ENCODE measurements at places on chromosomes 16 and 17.

DNA sequence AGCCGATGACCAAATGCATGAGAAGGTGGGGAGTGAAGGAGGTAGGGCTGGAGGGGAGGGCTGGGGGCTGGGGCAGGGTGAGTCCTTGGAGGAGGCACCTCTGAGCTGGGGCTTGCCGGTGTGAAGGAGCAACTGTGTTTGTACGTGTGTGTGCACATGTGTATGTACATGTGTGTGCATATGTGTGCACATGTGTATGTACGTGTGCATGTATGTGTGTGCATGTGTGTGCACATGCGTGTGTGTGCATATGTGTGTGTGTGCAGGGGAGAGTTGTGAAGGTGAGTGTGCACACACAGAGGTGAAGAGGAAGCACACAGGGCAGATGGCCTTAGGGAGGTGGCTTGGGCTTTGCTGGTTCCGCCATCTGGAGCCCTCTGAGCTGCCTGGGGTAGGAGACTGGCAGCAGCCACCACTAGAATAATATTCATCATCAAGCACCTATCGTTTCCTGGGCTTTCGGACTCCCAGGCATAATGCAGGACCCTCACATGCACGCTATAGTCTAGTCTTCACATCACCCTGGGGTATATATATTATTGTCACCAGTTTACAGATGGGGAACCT lies 120.9 kb upstream of the CDC42EP4 start:
- DNase-seq: no peak

DNA sequence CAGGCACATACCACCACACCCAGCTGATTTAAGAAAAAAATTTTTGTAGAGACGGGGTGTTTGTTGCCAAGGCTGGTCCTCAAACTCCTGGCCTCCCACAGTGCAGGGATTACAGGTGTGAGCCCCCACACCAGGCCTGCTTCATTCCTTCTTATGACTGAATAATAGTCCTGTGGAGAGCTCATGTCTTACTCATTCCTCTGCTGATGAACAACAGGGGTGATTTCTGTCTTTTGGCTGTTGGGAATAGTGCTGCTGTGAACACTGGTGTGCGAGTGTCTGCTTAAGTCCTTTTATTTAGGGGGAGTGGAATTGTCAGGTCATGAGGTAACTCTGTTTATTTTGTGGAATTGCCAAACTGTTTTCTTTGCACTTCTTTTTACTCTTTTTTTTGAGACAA lies 2.7 kb upstream of the CTRB1 start:
- DNase-seq: no peak

DNA sequence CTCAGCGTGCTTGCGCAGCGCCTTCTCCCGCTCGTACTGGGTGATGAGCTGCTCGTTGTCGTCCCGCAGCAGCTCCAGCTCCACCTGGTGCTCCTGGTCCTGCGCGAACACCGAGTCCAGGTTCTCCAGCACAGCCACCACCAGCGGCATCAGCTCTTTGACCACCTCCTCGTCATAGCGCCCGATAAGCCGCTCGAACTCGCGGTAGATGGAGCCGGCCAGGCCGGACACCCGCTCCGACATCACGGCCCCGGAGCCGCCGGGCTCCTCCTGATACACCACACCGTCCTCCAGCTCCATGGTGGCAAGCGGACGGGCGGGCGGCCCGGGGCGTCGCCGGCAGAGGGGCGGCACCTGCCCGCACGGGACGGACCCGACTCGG lies 320 bp downstream of the SPAG9 start:
- DNase-seq: peak; percentile 63

- no peak for DNase-seq
Observed at GRCh38 chr17:17204635-17205231, 1.4 kb downstream of the PLD6 start.

GRCh38 chr17:8264836-8265542 lies 15.9 kb downstream of the PFAS start:
- DNase-seq: no peak

DNA sequence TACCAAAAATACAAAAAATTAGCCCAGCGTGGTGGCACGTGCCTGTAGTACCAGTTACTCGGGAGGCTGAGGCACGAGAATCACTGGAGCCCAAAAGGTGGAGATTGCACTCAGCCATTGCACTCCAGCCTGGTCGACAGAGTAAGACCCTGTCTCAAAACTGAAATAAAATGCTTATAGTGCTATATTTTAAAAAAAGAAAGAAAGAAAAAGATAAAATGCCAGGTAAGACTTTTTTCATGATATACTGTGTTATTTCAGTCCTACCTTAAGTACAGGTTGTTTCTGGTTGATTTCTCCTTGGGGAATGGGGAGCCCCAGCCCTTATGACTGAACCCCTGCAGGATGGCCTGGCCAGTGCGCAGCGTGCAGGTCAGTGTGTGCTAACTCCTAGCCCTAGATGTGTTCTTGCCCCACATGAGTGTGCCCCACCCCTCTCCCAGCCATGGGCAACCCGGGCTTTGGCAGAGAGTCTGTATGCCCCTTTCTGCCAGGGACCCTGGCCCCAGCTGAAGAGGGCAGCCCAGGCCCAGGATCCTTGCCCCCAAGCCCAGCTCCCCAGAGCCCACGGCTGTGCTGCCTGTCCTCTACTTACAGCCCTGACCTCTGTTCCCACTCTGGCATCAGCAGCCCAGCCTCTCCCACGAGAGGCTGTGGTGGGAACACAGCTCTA lies 1.3 kb downstream of the CNGB1 start:
- no peak for DNase-seq

- no peak for DNase-seq
Observed at GRCh38 chr17:72365857-72366414, 245.1 kb downstream of the SOX9 start.

Data from SW480 (cell line).